ENCODE measurements at places on chromosomes 3 and 15. TPM values are rescaled to one million over a fixed set of nuclear protein-coding genes. Genes with fewer than 3 reads are reported as not detected.
A peak's percentile ranks its signal among the peaks of the same experiment; 100 is the strongest.

ADGRG7 gene
- total RNA-seq: not detected

GRCh38 chr3:16686679-16687078 is 81.5 kb upstream of the DAZL start:
- DNase-seq: no peak

GRCh38 chr15:51368307-51368706 is 26.9 kb downstream of the GLDN start:
- DNase-seq: no peak

POLR2H gene
- total RNA-seq: 101 TPM

GOLGA6L10 gene
- 0.48 TPM for total RNA-seq

DNA sequence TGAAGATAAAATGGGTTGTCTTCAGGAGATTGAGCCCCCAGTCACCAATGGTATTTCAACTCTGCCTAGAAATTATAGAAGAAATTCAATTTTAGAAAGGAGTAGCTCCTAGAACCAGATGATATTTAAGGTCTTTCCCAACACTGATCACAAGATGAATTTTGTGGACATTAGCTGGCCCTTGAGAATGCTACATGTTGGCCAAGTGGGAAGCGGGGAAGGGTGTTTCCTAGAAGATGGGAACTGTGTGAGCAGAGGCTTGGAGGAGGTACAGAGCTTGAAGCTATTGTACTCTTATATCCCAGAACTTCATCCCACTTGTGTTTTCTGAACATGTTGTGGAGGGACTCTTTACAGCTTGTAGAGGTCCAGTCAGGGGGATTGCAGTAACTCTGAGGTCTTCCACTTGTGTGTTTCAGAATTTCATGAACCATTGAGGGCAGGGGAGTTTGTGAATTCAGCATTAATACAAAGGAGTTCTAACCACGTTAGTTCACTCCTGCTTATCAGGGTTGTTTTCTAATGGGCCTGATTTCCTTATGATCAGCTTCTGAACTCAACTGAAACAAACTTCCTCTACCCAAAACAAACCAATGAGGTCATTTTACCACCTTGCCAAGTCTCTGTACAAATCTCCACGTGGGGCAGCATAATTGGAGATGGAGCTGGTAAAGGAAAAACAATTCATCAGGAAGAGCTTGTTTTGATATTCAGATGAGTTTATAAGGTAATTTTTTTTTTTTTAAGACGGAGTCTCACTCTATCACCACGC is 152.6 kb upstream of the TPM1 start:
- DNase-seq: no peak

DNA sequence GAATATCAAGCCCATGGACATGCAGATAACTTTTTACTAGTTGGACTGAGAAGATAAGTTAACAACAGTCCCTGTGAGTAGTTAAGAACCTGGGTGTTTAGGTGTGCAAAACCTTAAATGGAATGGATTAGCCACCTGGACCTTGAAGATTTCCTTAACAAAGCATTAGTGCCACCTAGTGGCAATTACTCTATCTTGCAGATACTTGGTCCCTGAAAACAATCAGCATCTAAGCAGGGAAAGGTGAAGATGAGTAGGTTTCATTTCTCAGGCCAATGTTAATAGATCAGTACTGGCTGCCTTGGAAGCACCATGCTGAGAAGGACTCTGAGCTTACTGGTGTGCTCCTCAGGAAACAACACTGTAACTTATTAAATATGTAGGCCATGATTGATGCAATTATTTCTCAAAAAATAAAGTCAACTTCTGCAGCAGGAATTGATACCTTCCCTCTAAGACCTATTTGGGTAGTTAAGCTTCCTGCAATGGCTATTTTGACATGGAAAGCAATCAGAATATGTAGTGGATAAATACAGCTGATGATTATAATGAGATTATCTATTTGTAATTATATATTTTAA is 329.4 kb downstream of the TBC1D5 start:
- DNase-seq: no peak

SNX22 gene
- total RNA-seq: 1.5 TPM

DNA sequence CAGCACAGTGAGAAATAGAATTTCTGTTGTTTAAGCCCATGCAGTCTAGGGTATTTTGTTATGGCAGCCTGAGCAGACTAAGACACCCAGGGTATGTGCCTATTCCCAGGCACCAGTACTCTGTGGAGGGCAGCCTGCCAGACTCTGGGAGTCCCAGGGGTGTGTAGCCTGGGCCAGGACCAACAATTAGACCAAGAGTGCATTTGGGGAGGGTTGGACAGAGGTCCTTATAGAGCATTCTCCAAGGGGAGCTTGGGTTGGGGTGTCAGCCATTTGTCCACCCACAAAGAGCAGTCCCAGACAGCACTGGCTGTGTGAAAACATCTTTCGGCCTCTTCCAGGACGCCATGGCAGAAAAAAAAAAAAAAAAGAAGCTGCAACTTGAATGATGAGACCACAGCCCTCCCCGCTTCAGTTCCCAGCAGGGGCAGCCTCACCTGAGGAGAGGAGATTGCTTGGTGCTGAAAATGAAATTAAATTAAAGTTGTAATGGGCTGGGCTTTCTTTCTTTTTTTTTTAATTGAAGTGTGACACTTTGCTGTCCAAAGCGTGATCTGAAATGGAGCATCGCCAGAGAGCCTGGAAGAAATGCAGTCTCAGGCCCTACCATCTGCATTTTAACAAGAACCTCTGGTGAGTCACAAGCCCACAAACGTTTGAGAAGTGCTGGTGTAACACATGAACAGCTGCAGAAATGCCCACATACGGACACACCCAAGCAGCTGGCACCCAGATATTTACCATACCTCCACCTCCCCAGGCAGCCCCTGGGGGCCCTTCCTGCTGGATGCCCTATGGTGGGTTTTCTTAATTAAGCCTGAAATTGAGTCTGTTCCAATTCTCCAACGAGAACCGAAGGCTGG is 21.3 kb upstream of the CAV3 start:
- no peak for DNase-seq

STXBP5L gene
- 0.33 TPM for total RNA-seq

FANCD2OS gene
- total RNA-seq: not detected

- DNase-seq: no peak
Observed at GRCh38 chr3:10635446-10636076, 130.2 kb upstream of the ATP2B2 start.

- DNase-seq: no peak
Observed at GRCh38 chr3:125143538-125143937, 69.0 kb downstream of the SLC12A8 start.

DNA sequence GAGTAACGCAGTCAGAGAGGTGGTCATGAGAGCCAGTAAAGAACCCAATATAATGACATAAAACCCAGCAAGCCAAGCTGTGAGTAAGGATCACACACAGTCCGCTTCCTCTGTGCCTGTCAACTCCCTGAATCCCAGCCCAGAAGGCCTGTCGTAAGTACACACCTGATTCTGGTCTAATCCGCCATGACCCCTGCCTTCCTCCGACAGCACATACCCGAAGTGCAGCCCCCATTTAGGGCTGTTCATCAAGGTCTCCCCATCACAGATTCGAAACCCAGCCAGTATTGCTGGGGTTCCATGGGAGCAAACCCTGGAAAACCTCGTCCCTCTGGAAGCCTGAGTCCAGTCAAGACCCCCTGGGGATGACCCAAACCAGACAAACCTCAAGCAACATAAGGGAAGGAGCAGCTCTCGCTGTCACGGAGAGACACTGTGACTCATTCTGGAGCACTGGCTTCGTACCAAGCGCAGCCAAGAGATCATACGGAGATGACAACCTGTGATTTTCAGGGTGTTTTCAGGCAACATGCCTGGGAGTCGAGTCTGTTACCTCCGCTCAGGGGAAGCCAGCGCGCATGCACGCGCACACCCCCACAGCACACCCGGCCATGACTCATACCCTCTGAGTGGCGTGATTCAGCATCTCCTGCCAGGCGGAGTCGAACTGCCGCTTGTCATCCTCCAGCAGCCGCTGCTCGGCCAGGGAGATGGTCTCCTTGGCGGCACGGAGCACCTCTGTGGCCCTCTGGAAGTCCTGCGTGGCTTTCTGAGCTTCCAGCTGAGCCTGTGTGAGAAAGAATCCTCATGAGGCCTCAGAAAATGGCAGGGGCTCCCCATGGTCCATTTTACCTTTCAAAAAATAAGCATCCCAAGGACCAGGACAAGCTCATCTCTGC is 63.0 kb downstream of the SH3BP5 start:
- peak; percentile 90 for DNase-seq

DNA sequence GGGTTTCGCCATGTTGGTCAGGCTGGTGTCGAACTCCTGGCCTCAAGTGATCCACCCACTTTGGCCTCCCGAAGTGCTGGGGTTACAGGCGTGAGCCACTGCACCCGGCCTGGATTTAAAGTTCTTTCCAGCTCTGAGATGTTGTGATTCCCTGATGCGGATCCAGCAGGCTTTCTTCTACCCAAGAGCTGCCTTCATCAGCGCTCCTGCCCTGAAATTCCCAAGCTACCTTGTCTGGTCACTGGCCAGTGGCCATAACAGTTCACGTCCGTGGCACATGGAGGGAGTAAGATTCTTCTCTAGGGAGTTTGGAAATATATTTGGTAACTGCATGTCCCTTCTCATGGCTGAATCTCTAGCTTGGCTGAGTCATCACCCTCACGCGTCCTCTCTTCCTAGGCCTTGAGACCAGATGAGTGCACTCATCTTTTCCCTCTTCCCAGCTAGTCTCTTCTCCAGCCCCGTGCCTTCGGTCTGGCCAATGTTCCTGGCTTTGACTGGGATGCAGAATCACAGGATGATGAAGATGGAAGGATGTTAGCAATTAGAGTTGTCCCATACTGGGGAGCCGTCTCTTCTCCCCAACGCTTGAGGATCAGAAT is 29.8 kb upstream of the APOD start:
- no peak for DNase-seq

GRCh38 chr3:149395107-149396089 is 17.9 kb upstream of the TM4SF1 start:
- DNase-seq: peak; percentile 59

DNA sequence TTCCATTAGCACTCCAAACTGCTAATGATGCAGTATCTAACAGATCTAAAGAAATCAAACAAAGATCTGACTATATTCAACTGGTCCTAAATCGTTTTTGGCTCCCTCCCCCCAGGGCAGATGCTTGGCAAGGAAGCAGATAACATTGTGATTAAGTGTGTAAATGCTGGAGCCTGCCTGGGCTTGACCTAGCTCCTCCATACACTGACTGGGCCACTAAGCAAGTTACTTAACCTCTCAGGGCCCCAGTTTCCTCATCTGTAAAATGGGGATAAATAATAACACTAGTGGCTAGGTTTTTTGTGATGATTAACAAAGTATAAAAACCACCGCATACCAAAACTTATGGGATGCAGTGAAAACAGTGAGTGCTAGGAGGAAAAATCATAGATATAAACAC is 9.2 kb downstream of the EID1 start:
- no peak for DNase-seq

GRCh38 chr3:45711931-45712330 is 22.7 kb downstream of the SACM1L start:
- no peak for DNase-seq

GRCh38 chr15:31280831-31281216 is 45.8 kb upstream of the KLF13 start:
- no peak for DNase-seq

DNA sequence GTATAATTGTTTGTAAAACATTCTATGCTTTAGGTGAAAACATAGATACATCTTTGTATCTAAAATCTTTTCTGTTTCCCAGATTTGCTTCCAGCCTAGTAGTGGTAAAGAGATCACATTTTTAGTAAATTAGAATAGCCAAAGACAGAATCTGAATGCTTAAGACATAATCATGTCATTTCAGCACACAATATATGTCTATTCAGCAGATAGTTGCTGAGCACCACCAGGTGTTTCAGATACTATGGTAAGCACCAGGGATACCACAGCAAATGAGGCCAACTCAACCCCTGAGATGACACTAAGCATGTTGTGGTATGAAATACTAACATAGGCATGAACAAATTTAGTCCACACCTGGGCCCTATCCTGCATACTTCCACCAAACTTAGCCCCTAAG is 195.2 kb upstream of the SOX14 start:
- no peak for DNase-seq

APBA2 gene
- 5.0 TPM for total RNA-seq

NIPA2 gene
- 35.7 TPM for total RNA-seq

- DNase-seq: no peak
Observed at GRCh38 chr3:40875581-40875980, 323.7 kb upstream of the CTNNB1 start.

DNA sequence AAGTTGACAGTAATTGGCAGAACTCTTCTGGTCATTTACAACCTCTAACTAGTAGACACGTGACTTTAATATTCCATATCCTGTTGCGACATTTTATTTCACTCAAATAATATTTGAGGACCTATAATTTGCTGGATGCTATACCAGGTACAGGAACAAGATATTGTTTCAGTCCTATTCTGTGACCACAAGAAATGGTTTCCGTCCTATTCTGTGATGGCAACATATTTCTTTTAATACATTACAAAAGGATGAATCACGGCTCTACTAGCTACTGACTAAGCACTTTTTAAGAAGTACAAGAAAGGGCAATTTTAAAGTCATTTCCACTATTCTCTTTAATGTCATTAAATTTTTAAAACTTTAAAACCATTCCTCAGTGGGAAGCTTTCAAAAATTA is 400.2 kb downstream of the CNTN3 start:
- no peak for DNase-seq

DNA sequence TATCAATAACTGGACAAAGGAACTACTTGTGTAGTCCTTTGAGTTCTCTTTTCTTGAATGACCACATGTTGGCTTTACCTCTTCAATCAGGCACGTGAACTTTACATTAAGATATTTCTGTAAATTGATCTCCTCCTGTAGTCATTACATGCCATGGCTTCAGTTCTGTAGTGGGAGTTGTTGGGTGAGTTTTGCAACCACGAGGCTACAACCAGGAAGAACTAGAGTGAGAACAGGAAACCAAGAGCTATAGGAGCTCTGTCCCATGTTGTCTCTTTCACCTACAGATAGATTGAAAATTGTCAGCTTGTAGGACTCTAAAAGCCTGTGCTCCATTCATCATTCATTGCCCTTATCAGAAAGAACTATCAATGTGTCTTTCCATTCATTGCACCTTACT is 2.0 kb downstream of the RSRC1 start:
- DNase-seq: no peak

GRCh38 chr3:12352253-12352652 is 63.4 kb downstream of the PPARG start:
- no peak for DNase-seq

DNA sequence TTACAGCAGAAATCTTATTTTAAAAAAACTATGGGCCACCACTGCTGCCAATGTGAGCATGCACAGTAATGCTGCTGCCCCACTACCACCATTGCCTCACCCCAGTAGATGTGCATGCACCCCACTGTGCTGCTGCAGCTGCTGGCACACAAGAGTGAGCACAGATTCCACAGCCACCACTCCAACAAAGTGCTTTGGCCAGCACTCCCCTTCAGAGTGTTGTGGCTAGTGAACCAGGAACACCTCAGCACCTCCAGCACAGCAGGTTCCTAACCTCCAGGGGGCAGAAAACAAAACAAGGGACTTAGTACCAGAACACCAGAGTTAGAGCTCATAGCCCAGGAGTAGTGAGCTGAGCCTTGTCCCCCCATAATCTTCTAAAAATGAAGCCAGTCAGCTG is 629.6 kb downstream of the PYDC2 start:
- DNase-seq: no peak
